ENCODE measurements at places on chromosomes 1 and 21.

GRCh38 chr1:156517748-156518147 is 17.2 kb upstream of the MEF2D start:
- no peak for DNase-seq

DNA sequence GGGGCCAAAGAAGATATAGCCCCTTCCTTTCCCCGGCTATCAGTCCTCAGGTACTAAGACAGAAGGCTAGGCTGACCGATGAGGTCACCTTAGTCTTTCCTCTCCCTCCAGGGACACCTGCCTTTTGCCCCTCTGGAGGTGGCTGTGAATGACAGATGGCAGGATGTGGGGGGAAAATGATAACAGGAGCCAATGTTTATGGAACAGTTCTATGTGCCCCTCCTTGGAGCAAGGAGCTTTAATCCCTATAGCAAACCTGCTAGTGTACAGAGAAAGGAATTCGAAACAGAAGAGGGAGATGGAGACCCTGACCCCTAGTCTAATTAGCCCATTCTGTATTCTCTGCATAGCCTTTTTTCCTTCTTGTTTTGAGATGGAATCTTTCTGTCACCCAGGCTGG is 28.1 kb downstream of the SERINC2 start:
- DNase-seq = no peak

DNA sequence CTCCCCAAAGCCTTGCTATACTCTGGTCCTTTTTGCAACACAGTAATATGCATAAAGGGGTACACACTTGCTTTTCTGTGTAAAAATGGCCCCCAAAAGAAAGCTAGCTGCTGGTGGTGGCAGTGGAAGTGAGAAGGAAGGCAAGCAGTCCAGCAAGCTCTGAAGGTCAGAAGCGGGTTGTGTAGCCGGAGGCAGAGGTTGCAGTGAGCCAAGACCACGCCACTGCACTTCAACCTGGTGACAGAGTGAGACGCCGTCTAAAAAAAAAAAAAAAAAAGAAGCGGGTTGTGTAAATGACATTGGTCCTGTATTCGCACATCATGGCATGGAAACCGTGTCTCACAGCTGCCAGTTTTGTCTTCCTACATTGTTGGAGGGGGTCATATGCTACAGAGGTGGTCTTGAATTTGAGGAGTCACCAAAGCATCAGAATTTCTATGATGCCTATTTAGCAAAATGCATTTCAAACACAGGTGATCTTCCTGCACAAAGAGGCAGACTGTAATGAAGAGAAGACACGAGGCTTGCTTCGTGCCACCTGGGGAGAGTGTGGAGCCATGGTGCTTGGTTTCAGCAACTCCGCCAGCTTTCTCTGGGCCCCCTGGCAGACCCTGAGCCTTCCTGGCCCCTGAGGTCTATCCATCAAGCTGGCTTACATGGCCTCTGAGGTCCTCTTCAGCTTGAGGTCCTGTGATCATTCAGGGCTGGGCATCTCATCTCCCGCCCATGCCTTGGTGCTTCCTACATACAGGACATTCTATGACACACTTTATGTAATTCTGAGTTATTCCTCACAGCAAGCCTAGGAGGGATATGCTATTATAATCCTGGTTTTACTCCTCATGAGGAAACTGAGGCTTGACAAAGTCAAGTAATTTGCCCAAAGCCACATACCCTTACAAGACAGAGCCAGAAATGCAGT is 71.0 kb downstream of the TOMM20 start:
- DNase-seq = no peak

- no peak for DNase-seq
Observed at GRCh38 chr21:14826630-14827029, 238.2 kb downstream of the NRIP1 start.

DNA sequence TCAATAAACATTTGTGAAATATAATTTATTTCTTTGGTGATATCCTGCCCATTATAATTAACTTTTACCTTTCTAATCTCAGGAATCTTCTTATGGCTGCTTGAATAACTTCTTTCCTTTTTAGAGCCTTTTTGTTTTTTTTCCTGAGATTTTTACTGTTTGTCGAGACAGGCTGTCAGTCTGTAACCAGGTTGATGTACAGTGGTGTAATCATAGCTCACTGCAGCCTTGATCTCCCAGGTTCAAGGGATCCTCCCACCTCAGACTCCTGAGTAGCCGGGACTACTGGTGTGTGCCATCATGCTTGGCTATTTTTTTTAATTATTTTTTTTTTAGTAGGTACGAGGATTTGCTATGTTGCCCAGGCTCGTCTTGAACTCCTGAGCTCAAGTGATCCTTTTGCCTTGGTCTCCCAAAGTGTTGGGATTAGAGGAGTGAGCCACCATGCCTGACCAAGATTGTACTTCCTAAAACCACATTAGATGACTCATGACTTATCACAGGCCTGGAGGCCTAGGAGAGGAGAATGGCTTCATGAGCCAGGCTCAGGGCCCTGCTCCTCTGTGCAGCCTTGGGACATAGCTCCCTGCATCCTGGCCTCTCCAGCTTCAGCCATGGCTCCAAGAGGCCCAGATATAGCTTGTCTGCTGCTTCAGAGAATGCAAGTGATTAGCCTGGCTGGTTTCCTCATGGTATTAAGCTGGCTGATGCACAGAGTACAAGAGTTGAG is 48.6 kb downstream of the CTH start:
- DNase-seq = no peak

DNA sequence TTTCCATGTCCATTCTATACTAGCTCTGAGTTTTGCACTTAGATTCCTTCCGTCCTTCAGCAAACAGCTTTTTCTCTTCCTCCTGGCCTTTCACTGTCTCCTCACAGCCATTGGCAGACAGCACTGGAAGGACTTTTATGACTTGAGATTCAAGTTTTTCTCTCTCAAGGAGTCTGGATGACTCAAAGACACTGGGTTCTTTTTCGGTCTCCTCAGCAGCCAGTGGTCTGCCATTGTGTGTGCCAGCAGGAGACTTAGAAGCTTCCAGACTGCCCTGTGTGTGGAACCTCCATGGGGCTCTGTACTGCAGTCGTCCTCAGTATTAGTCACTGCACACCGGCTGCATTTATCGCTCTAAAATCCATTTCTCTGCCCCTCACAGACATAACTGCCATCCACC is 30.5 kb downstream of the NTNG1 start:
- no peak for DNase-seq

- no peak for DNase-seq
Observed at GRCh38 chr21:29149808-29150425, 19.5 kb downstream of the MAP3K7CL start.

- no peak for DNase-seq
Observed at GRCh38 chr1:28885472-28885877, 28.9 kb upstream of the EPB41 start.

- DNase-seq = no peak
Observed at GRCh38 chr1:192689459-192689858, 53.5 kb downstream of the RGS13 start.

DNA sequence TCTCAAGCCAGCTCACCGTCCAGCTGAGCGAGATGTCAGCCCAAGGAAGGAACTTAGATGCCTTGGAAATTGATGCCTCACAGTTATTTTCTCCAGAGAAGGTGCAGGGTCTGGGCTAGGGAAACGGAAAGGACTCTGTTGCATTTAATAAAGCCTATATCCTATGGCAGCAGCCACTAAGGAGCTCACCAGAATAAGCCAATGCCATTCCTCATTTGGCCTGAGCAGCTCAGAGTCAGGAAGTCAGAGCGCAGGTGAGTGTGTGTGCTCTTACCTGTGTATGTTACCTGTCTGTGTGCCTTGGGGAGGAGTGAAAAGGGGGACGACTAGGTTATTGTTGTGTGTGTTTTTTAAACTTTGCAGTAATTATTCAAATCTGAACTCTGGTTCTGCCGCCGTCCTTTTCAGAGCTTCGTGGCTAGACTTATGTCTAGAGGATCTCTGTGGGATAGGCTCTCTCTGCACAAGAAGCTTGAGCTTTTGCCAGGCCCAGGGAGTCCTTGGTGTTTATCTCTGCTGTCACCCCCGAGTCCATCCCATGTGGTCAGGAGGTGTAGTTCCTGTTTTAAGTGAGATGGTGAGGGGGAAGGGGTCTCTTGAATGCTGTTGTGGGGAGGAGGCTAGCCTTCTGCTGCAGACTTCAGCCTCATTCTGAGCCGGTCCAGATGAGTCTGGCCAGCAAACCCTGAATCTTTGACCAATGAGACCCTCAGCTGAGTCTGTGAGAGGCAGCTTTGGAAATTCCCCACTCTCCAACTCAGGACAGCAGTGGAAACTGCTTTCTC is 2.4 kb downstream of the TMCC2 start:
- DNase-seq = no peak
